ENCODE measurements at places on chromosomes 4 and X. TPM values are rescaled to one million over a fixed set of nuclear protein-coding genes. Genes with fewer than 3 reads are reported as not detected.

The WDFY3 gene
- total RNA-seq, result 55.5 TPM

The XG gene
- not detected for total RNA-seq

The SMR3B gene
- total RNA-seq, result not detected

The VSIG1 gene
- not detected for total RNA-seq

The SHOX gene
- not detected for total RNA-seq

The SCRG1 gene
- total RNA-seq, result 0.41 TPM

The MAML3 gene
- 23.5 TPM for total RNA-seq

The TXK gene
- 2.4 TPM for total RNA-seq

The CXCR3 gene
- 6.1 TPM for total RNA-seq

The NDNF gene
- 9.0 TPM for total RNA-seq

The GATA1 gene
- total RNA-seq, result not detected

The AFP gene
- not detected for total RNA-seq

The MMRN1 gene
- total RNA-seq, result 25.2 TPM

The MSX1 gene
- total RNA-seq, result 0.43 TPM

The NAT8L gene
- 0.26 TPM for total RNA-seq

The GLUD2 gene
- 0.24 TPM for total RNA-seq

The CCKAR gene
- 0.44 TPM for total RNA-seq

The ARR3 gene
- 0.60 TPM for total RNA-seq

The COL25A1 gene
- 0.12 TPM for total RNA-seq

The ABLIM2 gene
- total RNA-seq, result 15.0 TPM

The DRP2 gene
- 0.23 TPM for total RNA-seq

The FRAS1 gene
- total RNA-seq, result 2.2 TPM

The GABRQ gene
- not detected for total RNA-seq

The PUDP gene
- 38.5 TPM for total RNA-seq

The CHRNA9 gene
- total RNA-seq, result not detected

The FRMPD3 gene
- total RNA-seq, result not detected

The SAGE1 gene
- not detected for total RNA-seq

The BMPR1B gene
- 0.81 TPM for total RNA-seq

The CHRDL1 gene
- 9.0 TPM for total RNA-seq

The PDZD4 gene
- 1.5 TPM for total RNA-seq

The HHIP gene
- total RNA-seq, result 2.7 TPM

The TMEM150C gene
- 9.4 TPM for total RNA-seq

The HSD17B13 gene
- 0.36 TPM for total RNA-seq

The IBSP gene
- not detected for total RNA-seq

The SPIN2B gene
- 14.6 TPM for total RNA-seq

The CFAP47 gene
- not detected for total RNA-seq

All from mucosa of descending colon (tissue), 3 donors.